Stimulated activated CD8-positive, alpha-beta memory T cell treated with anti-CD3 and anti-CD28 coated beads, Interleukin-4, amount 100 ng/mL, for 4 hours (primary cell): ENCODE measurements at places on chromosomes 3 and 15.

- DNase-seq = no peak
Observed at GRCh38 chr15:23439513-23439912, 7.5 kb downstream of the GOLGA6L2 start.

DNA sequence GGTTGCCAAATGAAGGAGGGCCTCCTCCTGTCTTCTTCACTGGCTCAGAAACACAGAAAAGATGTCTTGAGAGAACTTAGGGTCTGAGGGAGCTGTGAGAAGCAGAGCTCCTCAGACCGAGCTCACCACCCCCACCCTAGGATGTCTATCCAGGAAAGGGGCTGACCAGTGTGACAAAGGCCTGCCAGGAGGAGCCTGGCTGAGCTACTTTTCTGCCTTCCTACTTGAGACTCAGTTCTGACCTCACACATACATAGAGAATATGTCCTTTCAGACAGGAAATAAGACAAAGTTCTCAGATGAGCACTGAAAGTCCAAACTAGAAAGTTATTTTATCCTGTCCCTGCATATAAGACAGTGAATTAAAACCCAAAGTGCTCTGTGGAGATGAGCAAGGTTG lies 54.5 kb downstream of the KIF9 start:
- DNase-seq = no peak

GRCh38 chr3:69201658-69202057 lies 79.3 kb upstream of the LMOD3 start:
- DNase-seq = no peak

GRCh38 chr3:143010024-143010423 lies 8.7 kb downstream of the U2SURP start:
- DNase-seq = no peak

DNA sequence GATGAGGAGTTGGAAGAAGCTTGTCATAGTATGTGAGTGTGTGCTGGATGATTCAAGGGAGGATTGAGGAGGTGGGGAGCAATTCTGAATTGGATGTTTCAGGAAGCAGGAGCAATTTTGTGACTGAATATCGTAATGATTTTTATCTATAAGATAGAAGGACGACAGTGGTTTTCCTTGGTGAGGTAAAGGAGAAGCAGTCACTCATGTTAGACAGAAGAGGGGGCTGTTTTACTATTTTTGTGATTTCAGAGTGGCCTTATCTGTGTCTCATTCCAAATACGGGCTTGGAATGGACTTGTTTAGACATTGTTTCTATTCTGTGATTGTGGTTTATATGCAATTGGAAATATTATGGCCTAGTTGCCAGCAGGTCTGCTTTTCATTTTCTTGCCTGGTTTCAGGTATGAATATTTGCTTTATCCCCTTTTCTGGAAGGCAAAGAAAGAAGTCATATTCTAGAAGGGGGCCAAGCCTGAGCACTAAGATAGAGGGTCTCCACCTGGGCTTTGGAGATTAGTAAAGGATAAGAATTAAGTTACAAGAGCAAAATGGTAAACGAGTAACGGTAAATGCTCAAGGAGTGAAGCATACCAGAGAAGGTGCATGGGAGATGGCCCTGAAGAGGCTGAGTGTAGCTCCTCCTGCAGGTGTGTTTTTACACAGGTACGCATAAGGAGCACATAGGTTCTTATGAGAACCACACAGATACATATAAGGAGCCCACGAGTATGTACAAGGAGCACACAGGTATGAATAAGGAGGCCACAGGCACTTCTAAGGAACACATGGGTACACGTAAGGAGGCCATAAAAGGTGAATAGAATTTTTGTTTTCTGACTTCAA lies 124.6 kb upstream of the KCNAB1 start:
- DNase-seq = no peak

- DNase-seq = no peak
Observed at GRCh38 chr3:149115114-149115513, 14.3 kb upstream of the HPS3 start.

- DNase-seq = no peak
Observed at GRCh38 chr3:85939074-85939482, 980.3 kb downstream of the CADM2 start.

GRCh38 chr3:107684431-107684925 lies 161.7 kb downstream of the BBX start:
- no peak for DNase-seq

DNA sequence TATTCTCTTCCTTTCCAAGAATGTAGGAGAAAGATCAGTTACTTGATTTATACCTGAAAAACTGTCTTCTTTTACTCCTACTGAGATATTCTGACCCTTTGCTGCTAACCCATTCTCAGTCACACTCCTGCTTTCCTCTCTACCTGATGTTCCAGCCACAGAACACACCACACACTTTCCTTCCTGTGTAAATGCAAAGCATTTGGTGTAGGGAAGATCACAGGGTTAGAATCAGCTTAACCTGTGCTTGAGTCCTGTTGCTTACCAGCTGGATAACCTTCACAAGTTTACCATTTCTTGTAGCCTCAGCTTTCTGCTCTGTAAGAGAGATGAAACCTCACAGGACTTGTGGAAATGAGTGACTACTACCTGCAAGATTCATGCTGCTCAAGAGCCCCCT lies 489.8 kb upstream of the GOLIM4 start:
- DNase-seq = no peak

DNA sequence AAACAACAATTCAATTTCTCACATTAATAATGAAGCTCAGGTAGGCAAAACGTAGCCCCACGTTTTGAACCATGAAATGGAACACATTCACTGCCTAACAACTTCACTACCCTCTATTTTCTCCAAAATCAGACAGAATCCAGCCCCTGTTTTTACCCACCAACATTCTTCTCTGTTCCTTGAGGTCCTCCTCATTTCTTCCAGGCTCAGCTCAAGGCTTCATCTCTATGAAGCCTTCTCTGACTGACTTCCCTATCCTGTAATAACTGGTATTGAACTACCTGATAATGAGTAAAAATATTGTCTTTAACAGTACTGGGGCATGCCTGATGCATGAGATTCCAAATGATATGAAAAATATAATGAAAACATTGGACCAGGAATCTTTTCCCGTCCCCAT lies 2.2 kb downstream of the TFRC start:
- no peak for DNase-seq

GRCh38 chr3:4036046-4036445 lies 236.8 kb downstream of the LRRN1 start:
- no peak for DNase-seq

GRCh38 chr3:126208606-126209256 lies 28.3 kb upstream of the ALDH1L1 start:
- DNase-seq = no peak

GRCh38 chr15:79436037-79436780 lies 4.1 kb downstream of the MINAR1 start:
- DNase-seq = no peak

DNA sequence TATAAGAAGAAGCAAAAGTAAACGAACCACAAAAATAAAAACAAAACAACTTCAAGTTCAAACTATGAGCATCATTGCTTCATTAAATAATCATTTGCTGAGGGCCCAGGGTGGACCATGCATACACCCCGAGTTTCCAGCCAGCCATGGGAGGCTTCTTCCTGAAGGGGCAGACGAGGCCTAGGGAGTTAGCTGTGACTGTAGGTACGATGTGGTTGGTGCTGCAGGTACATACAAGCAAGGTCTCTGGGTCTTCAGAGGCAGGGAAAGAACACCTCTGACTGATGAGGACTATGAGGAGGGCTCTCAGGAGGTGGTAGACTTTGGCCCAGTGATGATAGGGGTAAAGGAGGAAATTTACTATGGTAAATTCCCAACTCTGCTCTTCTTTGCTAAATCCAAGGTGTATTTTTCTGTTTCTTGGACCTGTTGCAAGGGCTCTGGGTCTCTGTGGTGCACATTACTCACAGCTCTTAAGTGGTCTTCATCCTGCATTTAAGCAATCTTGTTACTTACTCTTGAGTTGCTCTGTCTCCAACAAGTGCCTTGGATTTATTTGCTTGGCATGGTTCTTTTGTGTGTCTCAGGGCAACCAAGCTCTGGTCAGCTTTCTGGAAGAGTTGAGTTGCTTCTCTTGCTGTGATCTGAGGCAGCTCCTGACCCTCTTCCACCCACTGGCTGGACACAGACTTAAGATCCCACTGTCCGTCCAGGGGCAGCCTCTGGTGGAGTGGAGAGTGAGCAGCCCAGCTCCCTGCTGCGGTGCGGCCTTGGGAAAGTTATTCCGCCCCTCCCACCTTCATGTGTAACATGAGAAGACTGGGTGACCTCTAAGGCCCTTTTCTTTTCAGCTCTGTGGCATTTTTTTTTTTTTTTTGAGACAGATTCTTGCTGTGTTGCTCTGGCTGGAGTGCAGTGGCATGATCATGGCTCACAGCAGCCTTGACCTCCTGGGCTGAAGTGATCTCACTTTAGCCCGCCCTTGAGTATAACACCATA lies 56.1 kb upstream of the KIF23 start:
- no peak for DNase-seq

GRCh38 chr3:197339841-197340520 lies 41.6 kb upstream of the DLG1 start:
- no peak for DNase-seq

- DNase-seq = no peak
Observed at GRCh38 chr3:160129459-160130061, 95.7 kb upstream of the C3orf80 start.

DNA sequence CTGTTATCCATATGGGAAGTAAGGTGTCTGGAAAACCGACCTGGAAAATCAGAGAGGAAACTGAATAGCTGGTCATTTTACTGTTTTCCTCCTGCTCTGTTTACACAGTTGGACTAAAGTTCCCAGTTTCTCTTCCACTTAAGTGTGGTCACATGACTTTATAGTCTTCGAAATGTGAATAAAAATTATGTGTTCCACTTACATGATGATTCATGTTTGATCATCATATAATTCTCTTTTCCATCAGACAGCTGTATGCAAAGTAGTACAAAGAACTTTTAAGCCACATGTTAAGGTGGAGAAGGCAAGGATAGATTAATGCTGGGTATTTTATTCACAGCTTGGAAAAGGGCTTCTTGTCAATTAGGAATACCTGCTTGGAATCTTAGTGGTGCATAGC lies 525.5 kb upstream of the BCHE start:
- no peak for DNase-seq

GRCh38 chr15:57950381-57950946 lies 115.0 kb downstream of the ALDH1A2 start:
- DNase-seq = no peak

GRCh38 chr3:172869784-172870518 lies 119.4 kb downstream of the ECT2 start:
- DNase-seq = no peak

DNA sequence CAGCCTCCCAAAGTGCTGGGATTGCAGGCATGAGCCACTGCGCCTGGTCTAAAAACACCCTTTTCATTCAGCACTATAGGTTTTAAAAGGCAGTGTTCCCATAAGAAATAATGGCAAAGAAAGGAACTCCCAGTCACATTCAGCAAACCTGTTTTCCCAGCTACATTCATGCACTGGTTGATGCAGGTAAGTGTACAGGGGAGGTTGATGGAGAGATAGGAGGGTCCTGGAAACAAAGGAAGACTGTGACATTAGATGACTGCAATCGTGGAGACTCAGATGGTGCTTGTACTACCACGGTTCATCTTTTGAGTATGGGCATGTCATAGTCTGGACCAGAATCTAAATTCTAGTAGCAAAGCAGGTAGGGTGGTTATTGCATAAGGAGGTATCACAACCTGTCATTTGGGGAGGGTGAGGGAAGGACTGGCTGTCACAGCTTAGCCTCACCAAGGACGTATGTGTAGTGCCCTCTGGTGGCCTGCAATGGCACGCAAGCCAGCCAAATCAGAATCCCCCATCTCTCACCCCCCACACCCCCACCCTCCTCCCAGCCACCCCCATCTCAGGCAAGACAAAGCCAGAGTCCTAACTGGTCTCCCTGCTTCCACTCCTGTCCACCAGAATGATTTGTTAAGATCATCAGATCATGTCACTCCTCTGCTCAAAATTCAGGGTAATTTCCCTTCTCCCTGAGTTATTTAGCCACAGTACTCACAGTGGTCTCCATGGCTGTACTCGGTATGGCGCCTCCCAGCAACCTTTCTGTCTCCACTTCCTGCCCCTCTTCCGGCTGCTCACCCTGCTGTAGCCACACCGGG lies 28.8 kb upstream of the UBL7 start:
- peak; percentile 58 for DNase-seq

- DNase-seq = no peak
Observed at GRCh38 chr15:39556461-39556860, 24.4 kb upstream of the THBS1 start.

DNA sequence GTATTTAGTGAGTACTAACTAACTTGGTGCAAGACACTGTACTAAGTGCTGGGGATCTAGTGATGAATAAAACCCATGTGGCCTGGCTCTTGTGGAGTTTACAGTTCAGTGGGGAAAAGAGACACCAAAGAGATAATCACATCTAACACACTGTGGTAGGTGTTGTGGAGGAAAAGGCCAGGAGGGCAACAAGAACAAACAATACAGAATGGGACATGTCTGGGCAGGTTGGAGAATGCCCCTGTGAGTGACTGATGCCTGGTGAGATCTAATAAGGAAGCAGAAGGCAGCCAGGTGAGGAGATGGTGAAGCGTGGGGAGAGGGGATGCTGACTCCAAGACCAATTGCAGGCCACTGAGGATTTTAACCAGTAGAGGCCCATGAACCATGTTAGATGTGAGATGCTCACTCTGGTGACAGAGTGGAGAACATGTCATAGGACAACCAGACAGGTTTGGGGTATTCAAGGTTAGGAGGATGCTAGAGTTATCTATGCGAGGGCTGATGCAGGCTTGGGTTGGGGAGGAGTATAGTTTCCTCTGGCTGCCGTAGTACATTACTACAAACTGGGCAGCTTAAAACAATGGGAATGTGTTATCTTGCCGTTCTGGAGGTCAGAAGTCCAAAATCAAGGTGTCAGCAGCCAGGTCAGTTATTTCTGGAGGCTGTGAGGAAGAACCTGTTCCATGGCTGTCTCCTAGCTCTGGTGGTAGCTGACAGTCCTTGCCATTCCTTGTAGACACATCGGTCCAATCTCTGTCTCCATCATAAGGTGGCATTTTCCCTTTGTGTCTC lies 81.4 kb downstream of the ARNT2 start:
- no peak for DNase-seq

DNA sequence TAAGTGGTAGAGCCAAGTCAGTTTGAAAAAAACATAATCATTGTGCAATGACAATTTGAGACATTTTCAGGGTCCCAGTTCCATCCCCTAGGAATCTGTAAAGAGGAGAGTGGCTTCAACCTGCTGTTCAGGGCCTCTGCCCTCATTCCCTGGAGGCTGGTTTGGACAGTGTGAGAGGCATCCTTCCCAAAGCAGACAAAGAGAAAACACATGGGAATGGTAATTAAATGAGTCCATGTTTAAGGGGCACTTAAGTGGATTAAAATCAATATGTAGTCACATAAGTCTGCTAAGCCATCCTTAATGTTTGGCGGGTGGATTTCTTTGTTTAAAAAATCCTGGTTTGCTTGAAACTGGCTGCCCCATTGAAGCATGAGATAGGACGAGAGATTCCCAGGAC lies 146.3 kb upstream of the CTDSPL start:
- DNase-seq = no peak

DNA sequence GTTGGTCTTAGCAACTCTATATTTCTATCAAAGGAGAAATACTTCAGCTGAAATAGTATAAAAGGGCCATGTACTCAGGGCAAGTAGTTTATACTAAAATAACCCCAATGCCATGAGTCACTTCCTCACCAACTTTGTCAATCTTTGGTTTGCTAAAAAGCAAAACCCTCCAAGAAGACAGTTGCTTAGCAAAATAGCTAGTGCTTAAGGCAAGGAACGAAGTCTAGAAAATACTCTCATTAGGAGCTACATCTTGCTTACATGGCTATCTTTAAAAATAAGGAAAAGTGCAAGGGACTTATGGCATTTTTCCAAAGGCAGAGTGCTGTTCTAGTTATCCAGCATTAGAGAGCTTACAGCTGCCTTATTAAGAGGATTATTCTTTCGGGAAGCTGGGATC lies 28.4 kb downstream of the P3H2 start:
- DNase-seq = no peak
